ENCODE measurements at places on chromosomes 5 and 9.

GRCh38 chr9:128155736-128156500, 4.1 kb upstream of the BBLN start:
- DNase-seq: no peak

GRCh38 chr5:59559847-59560246, 333.7 kb downstream of the PDE4D start:
- DNase-seq: no peak

- DNase-seq: no peak
These were observed 119.1 kb downstream of the DPYSL3 start for GRCh38 chr5:147390654-147391225.

- no peak for DNase-seq
These were observed 90.2 kb downstream of the ZNF462 start for GRCh38 chr9:106953174-106953573.

GRCh38 chr5:112294126-112294525, 125.0 kb downstream of the EPB41L4A start:
- DNase-seq: no peak

DNA sequence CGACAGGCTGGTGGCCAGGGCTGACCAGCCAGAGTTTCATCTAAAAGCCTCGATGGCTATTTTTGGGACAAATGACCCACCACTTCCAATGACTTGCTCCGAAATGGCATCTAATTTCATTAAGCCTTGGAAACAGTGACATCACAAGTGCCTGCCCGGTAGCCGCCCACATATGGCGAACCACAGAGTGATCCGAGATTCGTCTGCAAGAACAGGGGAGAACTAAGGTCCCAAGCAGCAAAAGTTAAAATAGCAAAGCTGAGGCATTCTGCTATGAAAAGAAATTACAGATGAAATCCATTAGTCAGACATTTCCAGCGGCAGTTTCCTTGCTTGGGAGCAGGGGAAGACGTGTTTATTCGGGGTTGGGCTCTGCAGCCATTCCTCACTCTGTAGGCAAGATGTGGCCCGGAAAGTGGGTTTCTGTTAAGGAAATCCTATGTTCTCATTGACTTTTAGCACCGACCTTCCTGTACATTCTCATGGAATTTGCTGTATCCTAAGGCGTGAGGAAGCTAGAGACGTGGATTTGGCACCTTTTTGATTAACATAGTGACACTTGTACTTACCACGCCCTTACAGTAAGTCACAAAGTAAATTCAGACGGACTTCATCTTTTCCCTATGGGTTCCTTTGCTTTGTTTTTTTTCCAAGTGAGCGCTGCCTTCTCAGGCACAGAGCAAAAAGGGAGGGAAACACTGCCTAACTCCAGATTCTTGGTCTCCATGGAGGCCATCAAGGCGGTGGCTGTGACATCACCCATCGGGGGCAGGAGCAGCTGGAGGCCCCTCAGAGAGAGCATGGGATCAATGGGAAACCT, 45.1 kb downstream of the ERGIC1 start:
- DNase-seq: no peak

Measured in NCI-H2081 treated with DMSO at 0.1 percent for 48 hours (cell line).